ENCODE measurements at places on chromosomes 1 and 21.

GRCh38 chr1:199336745-199337640 is 690.5 kb upstream of the NR5A2 start:
- DNase-seq = no peak

DNA sequence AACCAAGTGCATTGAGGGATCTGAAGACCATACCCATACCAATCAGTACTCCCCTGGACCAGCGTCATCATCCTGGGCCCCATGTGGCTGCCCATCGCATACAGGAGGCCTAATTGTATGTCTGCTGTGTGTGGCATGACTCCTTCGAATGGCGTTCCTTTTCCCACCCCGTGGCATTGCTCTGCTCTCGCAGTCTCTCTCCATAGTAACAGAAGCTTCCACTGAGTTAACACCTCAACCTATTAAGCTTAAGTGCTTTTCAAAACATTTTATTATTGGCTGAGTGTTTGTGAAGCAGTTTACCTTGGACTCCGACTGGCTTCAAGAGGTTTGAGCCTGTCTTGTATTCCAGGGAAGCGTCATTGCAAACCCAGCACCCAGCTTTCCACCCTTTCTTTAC is 187.1 kb upstream of the LMO4 start:
- no peak for DNase-seq

DNA sequence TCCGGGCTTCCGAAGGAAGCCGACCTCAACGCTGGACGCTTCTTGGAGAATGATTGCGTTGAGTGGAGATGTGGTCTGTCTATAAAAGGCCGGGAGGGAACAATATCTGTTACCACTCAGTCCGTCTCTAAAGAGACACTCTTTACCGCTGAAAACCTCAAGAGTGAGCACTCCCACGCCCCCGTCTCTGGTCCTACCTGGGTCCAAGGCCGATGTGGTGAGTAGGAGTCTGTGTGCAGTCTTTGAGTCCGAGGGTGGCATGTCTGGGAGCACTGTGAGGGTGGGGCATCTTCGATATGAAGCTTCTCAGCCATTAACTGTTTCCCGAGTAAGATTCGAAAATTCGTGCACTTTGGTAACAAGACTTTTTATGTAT is 576 bp downstream of the ZFP69 start:
- DNase-seq = no peak

- no peak for DNase-seq
Observed at GRCh38 chr1:18057623-18058022, 50.0 kb upstream of the IGSF21 start.

- DNase-seq = no peak
Observed at GRCh38 chr1:40385437-40386358, 12.2 kb downstream of the SMAP2 start.

- no peak for DNase-seq
Observed at GRCh38 chr21:38909109-38909508, 103.4 kb downstream of the ETS2 start.

- DNase-seq = no peak
Observed at GRCh38 chr1:221839321-221839720, 97.4 kb upstream of the DUSP10 start.

- DNase-seq = no peak
Observed at GRCh38 chr1:41662765-41663437, 178.4 kb upstream of the EDN2 start.

DNA sequence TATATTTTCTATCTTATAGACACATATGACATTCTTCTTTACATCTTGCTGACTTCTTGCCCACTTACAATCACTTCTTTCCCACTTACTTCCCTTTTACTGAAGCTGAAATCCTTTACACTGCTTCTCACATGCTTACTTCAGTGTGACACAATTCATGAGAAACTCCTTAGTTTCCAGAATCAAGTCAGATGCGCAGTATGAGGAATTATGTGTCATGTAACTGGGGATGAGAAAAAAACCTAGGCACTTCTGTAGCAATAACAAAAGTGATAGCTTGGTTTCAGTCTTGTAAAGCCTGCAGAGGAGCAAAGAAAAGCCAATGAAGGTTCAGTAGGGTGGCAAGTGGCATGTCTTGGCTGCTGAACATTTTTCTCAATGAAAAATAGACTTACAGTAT is 566.2 kb upstream of the RGS18 start:
- DNase-seq = no peak

DNA sequence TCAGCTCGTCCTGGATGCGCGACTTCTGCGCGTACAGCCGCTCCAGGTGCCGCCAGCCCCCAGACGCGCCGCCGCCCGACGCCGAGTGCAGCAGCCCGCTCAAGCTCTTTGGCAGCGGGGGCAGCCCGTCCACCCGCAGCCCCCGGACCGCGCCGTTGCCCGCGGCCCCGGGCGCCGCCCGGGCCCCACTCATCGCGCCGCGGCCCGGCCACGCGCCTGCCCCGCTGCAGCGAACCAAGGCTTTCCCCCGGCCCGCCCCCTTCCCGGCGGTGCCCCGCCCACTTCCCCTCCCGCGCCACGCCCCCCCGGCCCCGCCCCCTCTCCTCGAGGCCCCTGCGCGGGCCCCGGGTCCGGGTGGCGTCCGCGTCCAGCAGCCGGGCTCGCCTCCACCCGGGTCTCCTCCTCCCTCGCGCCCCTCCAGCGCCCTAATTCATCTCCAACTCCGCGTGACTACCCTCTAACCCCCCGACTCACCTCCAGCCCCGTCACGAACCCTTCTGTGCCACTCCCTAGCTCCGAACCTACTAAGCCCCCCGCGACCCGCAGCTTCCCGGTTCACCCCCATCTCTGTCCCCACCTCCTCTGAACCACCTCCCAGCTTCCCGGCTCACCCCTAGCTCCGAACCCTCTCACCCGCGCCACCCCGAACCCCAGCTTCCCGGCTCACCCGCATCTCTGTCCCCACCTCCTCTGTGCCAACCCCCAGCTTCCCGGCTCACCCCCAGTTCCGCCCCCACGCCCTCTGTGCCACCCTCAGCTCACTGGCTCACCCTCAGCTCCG is at the start of gene FAM89A:
TSS of gene FAM89A (minus strand) at position 236 of the 781 bp plus-strand sequence. CDS start at position 193, 43 bp downstream.
- DNase-seq = peak; percentile 48

- no peak for DNase-seq
Observed at GRCh38 chr1:50978852-50979781, 9.1 kb downstream of the CDKN2C start.

- no peak for DNase-seq
Observed at GRCh38 chr1:68010090-68010489, 40.3 kb downstream of the DIRAS3 start.

DNA sequence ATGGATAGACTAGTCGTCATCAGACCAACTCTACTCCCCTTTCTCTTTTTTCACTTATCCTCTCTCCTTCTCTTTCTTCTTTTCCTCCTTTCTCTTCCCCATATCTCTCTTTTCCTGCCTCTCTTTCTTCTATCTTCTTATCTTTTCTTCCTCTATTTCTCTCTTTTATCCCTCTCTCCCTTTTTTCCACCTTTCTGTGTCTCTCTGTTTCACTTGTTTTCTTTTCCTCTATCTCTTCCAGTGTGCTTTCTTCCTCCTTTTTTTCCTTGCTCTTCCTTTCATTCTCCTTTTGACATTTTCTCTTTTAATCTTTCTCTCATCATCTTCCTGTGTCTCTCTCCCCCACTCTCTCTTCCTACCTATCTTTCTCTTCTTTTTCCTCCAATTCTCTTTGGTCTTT is 159.0 kb upstream of the PTGFR start:
- no peak for DNase-seq

- no peak for DNase-seq
Observed at GRCh38 chr1:110250749-110251148, 40.6 kb downstream of the KCNC4 start.

DNA sequence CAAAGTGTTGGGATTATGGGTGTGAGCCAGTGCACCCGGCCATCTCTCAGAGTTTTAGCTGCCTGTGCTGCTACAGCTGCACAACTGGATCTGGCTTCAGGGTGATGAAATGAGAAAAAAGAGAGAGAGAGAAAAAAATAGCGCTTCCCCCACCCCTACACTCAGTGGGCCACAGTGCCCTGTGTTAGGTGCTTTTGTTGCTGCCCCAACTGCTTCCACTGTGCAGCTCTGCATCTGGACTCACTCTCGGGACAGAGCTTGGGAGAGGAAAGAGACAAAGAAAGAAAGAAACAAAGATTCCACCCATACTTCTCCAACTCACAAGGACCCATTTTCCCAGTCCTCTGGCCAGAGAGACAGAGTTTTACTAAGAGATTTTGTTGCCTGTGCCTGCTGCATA is 50.4 kb downstream of the INAVA start:
- DNase-seq = no peak

- DNase-seq = no peak
Observed at GRCh38 chr1:84539972-84540371, 33.6 kb upstream of the GNG5 start.

GRCh38 chr21:41664881-41665765 is 101.7 kb downstream of the RIPK4 start:
- DNase-seq = no peak

GRCh38 chr1:14520514-14521163 is 77.8 kb upstream of the KAZN start:
- no peak for DNase-seq

DNA sequence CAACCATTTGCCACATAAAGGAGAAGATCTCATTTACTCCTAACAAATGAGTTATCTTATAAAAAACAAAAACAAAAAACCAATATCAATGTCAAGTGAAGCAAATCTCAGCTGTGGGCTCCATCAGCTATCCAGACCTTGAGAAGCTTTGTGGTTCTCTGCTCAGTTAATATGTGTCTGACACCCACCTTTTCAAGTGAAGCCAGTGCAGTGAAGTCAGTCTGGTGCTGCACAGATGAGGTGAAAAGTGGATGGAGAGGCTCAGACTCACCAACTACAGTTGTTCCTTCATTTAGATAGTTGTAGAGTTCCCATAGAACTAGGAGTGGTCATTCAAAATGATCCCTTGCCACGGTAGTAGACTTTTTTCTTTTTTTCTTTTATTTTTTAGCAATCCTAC is 106.8 kb downstream of the NTNG1 start:
- DNase-seq = no peak

DNA sequence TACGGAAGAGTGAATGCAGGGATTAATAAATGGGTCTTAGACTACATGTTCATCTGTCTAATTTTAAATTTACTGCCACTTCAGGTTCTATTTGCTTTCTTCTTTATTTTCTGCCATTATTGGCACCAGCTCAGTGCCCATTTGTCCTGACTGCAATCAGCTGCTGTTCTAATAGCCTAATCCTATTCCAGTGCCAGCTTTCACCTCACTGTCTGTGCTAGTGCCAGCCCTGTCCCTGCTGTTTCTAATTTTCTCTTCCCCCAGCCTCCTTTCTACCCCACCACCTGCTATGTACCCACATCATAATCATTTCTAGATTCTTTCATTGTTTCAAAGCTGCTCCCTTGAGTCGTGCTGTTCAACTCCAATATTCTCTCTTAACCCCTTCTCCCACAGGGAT is 86.4 kb downstream of the KCNK1 start:
- DNase-seq = no peak

- DNase-seq = no peak
Observed at GRCh38 chr1:53180226-53180625, 16.4 kb upstream of the CPT2 start.

- no peak for DNase-seq
Observed at GRCh38 chr1:55284856-55285255, 69.7 kb upstream of the USP24 start.

GRCh38 chr1:227245613-227246320 is 72.5 kb downstream of the CDC42BPA start:
- DNase-seq = no peak

GRCh38 chr1:169873582-169874199 is 20.0 kb downstream of the SCYL3 start:
- DNase-seq = no peak

DNA sequence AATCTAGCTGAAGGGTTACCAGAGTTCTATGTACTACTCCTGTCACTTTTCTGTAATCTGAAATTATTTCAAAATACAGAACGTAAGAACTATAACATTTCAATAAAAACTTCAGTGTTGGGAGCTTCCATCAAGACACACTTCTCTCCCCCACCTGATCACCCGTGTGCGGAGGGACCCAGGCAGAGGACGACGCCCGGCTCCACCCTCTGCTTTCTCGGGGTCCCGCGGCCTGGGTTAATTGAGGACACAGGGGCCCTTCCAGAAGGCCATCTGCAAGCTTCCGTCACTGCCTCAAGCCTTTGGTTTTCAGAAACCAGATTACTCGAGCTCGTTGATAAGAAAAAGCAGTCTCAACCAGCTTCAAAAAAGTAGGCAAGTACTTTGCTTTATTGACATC is 27.8 kb downstream of the RIPK4 start:
- DNase-seq = no peak

DNA sequence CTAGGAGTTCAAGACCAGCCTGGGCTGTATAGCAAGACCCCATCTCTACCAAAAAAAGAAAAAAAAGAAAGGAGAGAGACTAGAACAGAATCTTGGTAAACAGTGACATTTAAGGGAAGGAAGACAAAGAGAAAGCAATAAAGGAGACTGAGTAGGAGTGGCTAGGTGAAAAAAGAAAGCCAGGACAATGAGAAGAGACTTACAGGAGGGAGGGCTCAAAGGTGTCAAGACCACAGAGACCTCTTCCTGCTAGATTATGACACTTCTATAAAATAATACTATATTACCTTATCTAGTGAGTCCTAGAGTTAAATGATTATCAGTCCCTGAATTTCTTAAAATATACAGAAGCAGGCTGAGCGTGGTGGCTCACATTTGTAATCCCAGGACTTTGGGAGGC is 10.1 kb upstream of the EPRS1 start:
- DNase-seq = no peak

- DNase-seq = no peak
Observed at GRCh38 chr1:87127581-87127980, 201.1 kb upstream of the LMO4 start.

- no peak for DNase-seq
Observed at GRCh38 chr1:81554534-81554933, 246.2 kb upstream of the ADGRL2 start.

GRCh38 chr1:223052931-223053330 is 90.1 kb downstream of the TLR5 start:
- DNase-seq = no peak

- no peak for DNase-seq
Observed at GRCh38 chr1:9820521-9820920, 3.2 kb downstream of the CLSTN1 start.

DNA sequence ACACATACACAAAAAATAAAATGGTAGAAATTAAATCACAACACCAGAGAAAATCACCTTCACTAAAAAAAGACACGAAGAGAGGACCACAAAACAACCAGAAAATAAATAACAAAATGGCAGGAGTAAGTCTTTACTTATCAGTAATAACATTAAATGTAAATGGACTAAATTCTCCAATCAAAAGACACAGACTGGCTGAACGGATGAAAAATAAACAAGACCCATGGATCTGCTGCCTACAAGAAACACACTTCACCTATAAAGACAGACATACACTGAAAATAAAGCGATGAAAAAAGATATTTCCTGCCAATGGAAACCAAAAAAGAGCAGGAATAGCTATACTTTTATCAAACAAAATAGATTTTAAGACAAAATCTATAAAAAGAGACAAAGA is 73.6 kb downstream of the ZZZ3 start:
- no peak for DNase-seq

- DNase-seq = no peak
Observed at GRCh38 chr1:66208632-66209031, 325.3 kb upstream of the SGIP1 start.

- peak; percentile 45 for DNase-seq
Observed at GRCh38 chr1:151945725-151946722, 36.7 kb upstream of the THEM4 start.

GRCh38 chr1:224851210-224851847 is 78.1 kb upstream of the DNAH14 start:
- DNase-seq = peak; percentile 28
